B cell (primary cell): ENCODE measurements at places on chromosomes 2 and 18. TPM values are rescaled to one million over a fixed set of nuclear protein-coding genes. Genes with fewer than 3 reads are reported as not detected.

DNA sequence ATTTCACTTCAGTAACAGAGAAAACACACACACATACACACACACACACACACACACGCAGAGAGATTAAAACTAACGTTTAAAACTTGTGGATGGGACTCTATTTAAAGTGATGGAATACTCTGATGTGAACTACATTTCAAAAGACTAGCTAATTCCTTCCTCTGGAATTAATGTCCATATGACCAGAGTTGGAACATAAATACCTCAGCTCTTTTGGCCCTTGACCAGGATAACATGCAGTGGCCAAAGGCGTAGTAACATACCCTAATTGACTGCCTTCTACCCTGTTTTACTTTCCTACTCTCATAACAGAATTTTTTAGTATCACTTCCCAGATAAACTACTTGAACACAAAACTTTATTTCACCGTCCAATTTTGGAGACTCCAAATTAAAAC lies 671.3 kb upstream of the CHAC2 start:
- no peaks in the 10 kb centered on the region for H3K36me3 ChIP-seq
- H3K4me1 ChIP-seq: no peaks in the 10 kb centered on the region
- H3K27ac ChIP-seq: no peak overlapping the region
- H3K27me3 ChIP-seq: no peaks in the 10 kb centered on the region
- H3K4me3 ChIP-seq: no peak overlapping the region

DNA sequence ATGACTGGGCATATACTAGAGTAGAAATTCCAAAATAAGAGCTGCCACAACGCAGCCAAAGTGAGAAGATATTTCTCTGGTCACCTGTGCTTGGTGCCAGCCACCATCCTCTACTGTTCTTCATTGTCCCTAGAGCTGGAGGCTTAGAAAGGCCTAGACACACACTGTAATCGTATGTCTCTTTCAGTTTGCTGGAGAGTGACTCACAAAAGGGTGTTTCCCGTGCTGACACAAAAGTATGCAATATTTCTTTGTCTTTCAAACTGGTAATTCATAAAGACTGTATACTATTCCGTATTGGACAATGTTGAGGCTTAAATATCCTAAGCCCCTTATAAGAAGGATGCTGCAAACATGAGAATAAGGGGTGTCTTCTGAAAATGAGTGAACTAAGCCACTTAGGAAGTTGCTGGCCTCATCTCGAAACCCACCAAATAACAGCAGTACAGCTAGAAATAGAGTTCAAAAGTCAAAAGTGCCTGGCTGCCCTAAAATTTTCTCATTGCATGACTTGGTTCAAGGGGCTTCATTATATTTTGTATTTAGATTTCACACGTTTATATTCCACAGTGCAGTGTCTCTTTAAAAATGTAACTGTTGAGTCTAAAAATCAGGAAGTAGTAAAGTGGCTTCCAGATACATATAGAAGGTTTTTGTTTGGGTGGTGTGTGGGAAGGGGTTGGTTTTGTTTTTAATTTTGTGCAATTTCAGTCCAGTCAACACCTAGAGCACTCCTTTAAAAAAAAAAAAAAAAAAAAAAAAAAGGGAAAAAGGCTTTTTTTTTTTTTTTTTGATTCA lies 601.1 kb downstream of the ARHGAP15 start:
- H3K4me1 ChIP-seq: peaks cover 13% of the 10 kb centered on the region
- peaks cover 4% of the 10 kb centered on the region for H3K36me3 ChIP-seq
- peak; percentile 11 for DNase-seq
- peak overlapping the region; percentile 46 for H3K27ac ChIP-seq

DNA sequence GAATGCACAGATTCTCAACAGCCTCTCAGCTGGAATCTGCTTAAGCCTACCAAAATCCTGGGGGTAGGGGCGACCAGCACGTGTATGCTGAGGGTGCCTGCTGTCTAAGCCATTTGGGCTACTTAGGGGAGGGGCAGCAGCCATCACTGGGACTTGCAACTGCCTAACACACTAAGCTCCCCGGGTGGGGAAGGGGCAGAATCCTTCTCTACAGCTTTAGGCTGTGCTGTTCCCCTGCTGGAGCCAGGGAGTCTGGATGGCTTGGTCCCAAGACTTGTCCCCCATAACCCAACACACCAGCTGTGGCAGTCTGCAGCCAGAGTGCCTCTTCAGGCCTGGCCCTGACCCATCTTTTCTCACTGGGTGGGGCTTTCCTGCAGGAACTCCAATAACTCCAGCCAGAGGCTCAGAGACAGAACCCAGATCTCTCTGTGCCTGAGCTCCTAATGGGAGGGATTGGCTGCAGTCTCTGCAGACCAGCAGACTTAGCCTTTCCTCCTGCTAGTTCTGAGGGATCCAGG lies 305.4 kb upstream of the RND3 start:
- no peaks in the 10 kb centered on the region for H3K36me3 ChIP-seq
- no peak overlapping the region for H3K4me3 ChIP-seq
- H3K27me3 ChIP-seq: no peaks in the 10 kb centered on the region
- no peaks in the 10 kb centered on the region for H3K4me1 ChIP-seq
- H3K27ac ChIP-seq: no peak overlapping the region

GRCh38 chr2:128269063-128269989 lies 49.3 kb downstream of the HS6ST1 start:
- H3K4me1 ChIP-seq: no peaks in the 10 kb centered on the region
- no peaks in the 10 kb centered on the region for H3K36me3 ChIP-seq
- no peak for DNase-seq

DNA sequence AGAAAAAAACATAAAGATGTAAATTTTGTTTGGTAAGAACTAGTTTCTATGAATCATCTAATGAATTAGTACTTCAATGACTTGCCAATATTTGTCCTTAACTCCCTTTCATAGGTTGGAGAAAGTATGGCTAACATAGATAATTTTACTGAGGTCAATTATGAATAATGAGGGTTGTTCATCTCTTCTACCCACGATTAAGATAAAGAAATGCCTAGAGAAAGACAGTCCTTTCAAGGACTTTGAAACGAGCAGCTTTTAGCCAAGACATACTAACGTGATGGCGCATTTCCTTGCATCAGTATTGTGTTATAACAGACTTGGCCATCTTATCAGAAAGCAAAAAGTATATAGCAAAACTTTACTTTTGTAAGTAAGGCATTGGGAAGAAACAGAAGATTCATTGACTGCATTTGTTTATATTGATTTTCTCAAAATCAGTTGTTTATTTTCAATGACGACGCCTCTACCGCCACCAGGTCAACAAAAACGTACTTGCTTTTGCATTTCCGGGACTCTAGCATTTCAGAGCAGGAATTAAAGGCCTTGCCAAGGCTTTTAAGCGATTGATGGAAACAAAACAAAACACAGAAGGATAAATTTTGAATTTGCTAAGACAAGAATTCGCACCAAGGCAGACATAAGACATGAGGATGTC lies 961 bp downstream of the RBM43 start:
- no peak for DNase-seq
- peak overlapping the region; percentile 85 for H3K4me3 ChIP-seq
- no peaks in the 10 kb centered on the region for H3K27me3 ChIP-seq
- peak overlapping the region; percentile 91 for H3K27ac ChIP-seq
- H3K36me3 ChIP-seq: no peaks in the 10 kb centered on the region

Gene EDAR
- total RNA-seq: not detected in 2 replicates

Gene PTPN4
- total RNA-seq: 54.8 and 66.4 TPM in 2 replicates

Gene TLX2
- 0.19 TPM in 1 of 2 replicates, not detected in the other for total RNA-seq
